Kasumi-1 (cell line): ENCODE measurements at places on chromosomes 5 and 9.

DNA sequence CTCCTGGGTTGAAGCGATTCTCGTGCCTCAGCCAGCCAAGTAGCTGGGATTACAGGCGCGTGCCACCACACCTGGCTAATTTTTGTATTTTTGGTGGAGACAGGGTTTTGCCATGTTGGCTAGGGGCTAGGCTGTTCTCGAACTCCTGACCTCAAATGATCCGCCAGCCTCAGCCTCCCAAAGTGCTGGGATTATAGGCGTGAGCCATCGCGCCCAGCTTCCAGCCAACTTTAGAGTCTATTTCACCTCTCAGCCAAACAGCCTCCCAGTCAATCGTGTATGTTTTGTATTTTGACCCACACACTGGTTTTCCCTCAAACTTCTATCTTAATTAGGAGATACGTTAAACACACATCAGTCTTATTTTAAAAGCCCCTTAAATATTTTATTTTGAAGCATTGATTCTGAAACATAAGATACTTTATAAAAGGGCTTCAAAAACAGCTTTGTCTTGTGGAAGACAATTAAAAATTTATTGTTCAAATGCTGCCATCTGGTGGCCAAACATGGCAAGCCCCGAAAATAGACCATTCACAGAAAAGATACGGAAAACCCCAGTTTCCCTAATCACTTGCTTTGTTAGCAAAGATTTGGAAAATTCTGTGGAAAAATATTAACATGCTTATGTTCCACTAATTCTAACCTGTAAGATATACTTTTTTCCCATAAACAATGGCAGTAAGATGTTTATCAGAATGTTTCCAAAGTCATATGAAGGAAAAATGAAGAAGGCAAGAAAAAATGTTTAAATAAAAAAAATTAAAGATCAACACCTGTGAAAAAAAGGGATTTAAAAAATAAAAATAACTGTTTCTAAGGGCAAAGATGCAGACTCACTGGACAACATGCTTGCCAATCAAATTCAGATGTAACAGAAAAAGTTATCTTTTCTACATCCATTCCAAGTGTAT lies 33.1 kb downstream of the APTX start:
- DNase-seq = peak; percentile 53

DNA sequence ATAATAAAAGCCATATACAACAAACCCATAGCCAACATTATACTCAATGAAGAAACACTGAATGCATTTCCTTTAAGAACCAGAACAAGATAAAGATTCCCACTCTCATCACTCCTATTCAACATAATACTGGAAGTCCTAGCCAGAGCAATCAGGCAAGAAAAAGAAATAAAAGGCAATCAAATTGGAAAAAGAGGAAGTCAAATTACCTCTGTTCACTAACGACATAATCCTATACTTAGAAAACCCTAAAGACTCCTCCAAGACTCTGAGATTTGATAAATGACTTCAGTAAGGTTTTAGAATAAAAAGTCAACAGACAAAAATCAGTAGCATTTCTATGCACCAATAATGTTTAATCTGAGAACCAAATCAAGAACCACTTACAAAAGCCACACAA lies 36.6 kb upstream of the HTR4 start:
- no peak for DNase-seq

DNA sequence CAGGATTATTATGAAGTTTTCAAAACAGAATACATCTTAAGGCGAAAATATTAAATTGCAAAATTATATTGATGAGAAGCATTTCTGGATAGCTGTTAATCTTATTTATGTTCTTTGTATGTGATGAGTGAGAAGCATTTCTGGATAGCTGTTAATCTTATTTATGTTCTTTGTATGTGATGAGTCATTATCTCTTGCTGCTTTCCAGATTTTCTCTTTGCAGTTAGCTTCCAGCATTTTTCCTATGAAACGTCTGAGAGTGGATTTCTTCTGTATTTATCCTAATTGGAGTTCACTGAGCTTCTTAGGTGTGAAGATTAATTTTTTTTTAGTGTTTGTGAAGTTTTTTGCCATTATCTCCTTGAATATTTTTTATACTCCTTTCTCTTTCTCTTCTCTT lies 8.2 kb downstream of the TMEM232 start:
- no peak for DNase-seq

DNA sequence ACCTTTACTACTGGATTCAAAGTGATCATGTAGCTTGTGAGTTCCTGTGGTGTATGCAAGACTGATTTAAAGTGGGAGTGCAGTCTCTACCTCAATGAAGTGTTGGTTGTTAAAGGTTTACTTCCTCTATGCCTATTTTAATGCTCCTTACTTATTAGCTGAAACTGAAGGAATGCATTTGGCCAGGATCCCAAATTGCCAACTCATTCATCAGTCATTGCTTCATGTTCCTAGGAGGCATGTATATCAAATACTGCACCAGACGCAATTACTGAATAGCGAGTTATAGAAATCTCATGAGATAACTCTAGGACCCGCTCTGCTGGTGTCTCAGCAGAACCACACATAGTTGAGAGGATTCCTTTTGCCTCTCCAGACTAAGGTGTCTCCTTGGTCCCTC lies 143.0 kb upstream of the RPS23 start:
- no peak for DNase-seq

- no peak for DNase-seq
Measured at GRCh38 chr5:172163346-172163745, 24.7 kb downstream of the STK10 start.

- DNase-seq = no peak
Measured at GRCh38 chr9:90251316-90251715, 391.3 kb downstream of the DIRAS2 start.

- DNase-seq = no peak
Measured at GRCh38 chr9:119533504-119533903, 164.3 kb upstream of the BRINP1 start.

DNA sequence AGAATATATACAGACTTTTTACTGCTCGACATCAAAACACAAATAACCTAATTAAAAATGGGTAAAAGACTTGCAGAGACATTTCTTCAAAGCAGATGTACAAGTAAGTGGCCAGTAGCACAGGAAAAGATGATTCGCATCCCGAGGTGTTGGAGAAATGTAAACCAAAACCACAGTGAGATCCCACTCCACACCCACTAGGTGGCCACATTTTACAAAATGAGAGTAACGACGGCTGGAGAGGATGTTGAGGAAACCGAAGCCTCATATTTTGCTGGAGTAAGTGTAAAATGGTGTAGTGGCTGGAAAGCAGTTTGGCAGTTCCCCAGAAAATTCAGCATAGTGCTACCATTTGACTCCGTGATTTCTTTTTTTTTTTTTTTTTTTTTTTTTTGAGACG lies 21.3 kb upstream of the GBGT1 start:
- DNase-seq = peak; percentile 80

- DNase-seq = no peak
Measured at GRCh38 chr5:26003966-26004365, 1034.4 kb downstream of the CDH9 start.

DNA sequence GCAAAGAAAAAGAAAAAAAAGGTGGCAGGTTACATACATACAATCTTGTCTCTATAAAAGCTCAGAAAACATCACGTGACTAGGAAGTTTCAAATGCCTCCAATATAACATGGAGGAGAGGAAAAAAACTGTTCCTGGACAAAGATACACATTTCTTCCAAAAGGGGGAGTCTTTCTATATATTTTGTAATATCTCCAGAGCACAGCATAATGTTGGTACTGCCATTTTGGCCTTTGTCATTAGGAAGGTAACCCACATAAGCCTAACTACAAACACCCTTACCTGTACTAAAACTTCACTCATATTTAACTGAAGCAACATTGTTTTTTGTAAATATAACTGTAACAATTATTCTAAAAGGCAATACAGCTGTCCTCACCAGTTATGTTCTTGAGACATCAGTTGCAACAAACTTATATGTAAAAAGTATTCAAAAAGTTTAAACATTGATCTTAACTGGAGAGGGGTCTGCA lies 1.2 kb upstream of the BTF3 start:
- peak; percentile 88 for DNase-seq

DNA sequence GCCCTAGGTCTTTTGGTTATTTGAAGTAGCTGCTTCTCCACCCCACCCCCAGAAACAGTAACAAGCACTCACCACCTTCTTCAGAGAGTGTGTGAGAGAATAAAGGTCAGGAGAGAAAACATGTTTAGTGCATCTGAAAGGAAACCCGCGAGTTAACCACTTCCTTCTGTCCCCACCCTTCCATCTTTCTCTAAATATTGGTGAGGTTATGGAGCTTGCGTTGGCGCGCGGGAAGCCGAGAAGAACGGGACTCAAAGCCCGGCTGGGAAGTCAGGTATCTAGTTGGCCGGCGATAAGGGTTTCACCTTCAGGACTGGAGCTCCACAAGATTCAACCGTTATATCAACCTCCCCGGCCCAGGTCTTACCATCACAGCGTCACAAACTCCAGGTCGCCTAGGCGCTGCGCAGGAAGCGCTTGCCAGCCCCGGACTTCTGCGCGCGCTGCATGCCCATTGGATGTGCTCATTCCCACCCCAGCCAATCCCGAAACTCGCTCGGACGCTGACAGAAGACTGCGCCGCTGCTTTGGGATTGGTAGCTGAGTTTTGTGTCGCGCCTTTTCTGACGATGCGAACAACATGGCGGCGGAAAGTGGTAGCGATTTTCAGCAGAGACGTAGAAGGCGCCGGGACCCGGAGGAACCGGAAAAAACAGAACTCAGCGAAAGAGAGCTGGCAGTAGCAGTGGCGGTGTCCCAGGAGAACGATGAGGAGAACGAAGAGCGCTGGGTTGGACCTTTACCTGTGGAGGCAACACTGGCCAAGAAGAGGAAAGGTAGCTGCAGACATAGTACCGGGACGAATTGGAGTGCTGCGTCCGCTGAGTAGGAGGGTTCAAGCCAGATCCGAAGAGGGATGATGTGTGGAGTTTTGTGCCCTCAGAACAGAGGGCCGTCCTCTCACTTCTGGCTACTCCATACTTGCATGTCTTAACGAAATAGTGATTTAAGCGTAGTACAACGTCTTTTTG lies at the start of the genes CENPK and PPWD1:
CENPK (minus strand) TSS at position 438 of the 971 bp plus-strand sequence. CDS start 8,261 bp downstream, outside the sequence.
PPWD1 (plus strand) TSS at position 566 of the 971 bp plus-strand sequence; CDS start at position 581, 15 bp downstream.
- DNase-seq = peak; percentile 97

DNA sequence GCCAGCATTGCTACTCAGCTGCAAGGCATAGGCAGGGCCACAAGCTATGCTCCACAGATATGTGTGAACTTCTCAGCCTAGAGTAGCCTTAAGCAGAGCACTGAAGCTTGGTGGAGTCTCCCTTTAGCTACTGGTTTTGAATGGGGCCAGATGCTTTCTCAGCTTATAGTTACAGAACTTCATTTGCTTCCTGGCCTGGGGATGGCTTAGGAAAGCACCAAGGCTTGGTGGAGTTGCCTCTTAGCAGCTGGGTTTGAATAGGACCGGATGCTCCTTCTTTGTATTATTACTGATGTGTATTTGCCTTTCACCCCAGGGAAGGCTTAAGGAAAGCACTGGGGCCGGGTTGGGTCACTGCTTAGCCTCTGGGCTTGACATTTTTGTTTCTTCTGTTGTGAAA lies 497.8 kb upstream of the SEMA6A start:
- DNase-seq = no peak
